ENCODE measurements at places on chromosomes 6 and 20.

DNA sequence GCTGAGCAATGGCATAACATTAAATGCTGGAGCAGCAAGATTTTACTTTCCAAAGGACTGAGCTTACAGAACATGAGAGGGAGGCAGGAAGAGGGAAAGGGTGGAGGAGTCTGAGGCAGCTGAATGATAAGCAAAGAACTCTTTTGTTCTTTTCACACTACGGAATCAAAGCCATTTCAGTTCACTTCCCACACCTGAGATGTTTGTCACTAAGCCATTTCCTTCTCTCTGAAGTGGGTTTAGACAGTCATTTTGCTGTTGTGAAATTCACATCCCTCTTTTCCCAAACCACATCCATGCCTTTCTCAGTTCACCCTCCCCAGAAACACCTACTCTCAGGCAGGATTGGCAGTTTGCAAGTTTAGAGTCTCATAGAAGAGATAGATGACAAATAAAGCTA lies 267.9 kb downstream of the ADGRG6 start:
- no peak for DNase-seq

DNA sequence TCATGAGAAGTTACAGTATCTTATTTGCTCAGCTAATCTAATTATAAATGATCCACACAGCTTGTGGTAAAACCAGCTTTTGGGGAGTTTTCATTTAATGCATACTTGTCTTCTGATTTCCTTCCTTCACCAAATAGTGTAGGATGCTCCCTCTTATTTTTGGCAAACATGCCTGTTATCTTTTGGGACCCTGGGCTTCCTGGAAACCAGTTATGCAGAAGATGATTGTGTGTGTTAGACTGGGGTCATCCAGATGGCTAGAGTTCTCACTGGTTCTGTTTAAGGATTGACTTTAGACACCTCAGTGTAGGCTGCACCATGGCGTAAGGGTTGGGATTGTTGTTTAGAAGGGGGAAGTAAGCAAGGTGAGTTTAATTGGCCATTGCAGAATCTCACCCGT lies 61.3 kb downstream of the PTPN1 start:
- DNase-seq = no peak

GRCh38 chr6:3532296-3532916 lies 75.6 kb upstream of the SLC22A23 start:
- DNase-seq = no peak

DNA sequence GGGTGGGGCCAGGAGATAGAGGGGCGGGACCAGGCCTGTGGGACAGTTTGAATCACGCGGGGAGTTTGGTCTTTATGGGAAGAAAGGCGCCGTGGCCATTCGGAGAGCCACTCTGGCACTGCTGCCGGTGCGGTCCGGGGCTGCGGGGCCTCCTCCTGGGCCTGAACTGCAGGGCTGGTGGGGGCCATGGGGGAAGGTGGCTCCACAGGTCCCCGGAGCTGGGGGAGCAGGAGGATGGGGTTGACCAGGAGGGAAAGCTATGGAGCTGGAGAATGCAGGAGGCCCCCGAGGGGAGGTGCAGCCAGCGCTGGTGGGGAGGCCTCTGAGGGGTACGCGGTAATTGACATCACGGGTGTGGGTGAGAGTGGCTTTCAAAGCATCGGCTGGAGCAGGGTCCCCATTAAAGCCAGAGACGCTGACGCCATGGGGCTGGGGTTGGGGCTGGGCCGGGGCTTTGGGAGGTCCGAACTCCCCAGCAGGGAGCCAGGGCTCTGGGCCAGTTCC lies 1.8 kb upstream of the BHLHE23 start:
- no peak for DNase-seq

DNA sequence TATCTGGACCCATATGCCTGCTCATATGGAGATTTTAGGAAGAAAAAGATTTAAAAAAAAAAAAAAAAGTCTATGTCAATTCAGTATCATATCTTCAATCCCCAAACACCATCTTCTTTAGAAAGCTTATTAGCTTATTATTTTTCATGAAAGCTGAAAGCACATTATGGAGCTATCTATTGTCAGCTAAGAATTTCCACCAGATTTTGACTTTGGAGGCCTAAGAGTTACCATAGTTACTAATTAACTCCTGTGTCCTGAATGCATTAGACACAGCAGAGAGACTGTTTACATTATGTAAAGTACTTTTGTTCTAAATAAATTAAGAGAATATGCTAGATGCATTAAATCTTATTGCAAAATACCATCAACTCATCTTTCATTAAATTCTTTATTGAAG lies 255.5 kb upstream of the NRSN1 start:
- DNase-seq = no peak

DNA sequence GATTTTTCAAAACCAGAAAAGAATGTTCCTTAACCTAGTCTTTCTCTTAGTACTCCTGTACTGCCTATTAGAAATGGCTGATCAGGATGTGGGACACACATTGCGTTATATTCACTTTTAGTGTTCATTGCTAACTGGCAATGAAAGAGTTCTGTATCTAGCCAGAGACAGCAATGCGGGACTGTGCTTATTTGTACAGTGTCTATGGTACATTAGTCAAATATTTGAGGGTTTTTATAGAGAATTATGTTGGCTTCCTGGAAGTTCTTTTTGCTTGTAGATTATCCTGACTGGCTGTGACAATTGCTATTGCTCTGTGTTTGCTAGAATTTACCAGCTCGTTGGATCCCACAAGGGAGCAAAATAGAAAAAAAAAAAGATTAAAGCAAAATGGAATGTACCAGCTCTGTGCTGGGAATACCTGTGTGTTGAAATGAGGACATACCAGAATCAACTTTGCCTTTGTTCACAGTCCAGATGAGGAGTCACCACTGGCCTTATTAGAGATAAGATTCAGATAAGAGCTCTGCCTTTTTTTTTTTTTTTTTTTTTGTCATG lies 22.4 kb upstream of the IFNGR1 start:
- DNase-seq = no peak

GRCh38 chr6:26494117-26494516 lies 6.0 kb upstream of the BTN1A1 start:
- no peak for DNase-seq

- no peak for DNase-seq
Measured at GRCh38 chr6:93327857-93328256, 91.5 kb downstream of the EPHA7 start.

- no peak for DNase-seq
Measured at GRCh38 chr20:64115171-64115911, 8.0 kb upstream of the NPBWR2 start.

GRCh38 chr6:107539409-107539808 lies 49.5 kb downstream of the SOBP start:
- DNase-seq = no peak

DNA sequence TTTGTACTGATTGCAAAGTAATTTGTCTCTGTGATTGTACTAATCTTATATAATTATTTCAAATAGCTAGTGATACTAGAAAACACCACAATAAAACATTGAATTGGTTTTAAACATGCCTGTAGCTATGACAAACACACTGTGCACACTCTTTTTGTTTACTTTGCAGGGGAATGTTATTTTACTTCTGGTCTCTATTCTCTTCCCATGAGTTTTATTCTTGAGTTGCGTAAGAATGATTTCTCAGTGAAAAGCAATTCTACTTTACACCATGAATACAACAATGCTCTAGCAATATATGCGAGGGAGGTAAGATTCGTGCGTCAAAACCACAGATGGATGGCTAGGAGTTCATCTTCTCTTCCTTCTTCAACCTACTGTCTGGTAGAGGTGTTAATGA lies 68.4 kb upstream of the PHACTR1 start:
- no peak for DNase-seq

- DNase-seq = no peak
Measured at GRCh38 chr20:51651921-51652549, 109.5 kb upstream of the NFATC2 start.

DNA sequence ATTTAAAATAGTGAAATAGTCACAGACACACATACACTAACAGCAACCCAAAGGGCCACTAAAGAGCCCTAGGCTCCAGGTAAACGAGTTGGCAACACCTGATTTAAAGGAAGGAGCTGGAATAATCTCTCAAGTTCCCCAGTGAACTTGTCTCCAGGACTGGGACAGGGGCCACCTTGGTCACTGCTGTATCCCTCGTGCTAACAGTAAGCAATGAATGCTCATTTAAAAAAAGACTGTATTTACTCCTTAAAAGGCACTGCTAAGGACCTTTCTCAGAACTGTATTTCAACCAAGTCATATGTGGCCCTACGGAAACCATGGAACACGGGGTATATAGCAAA lies 1.3 kb downstream of the DIDO1 start:
- no peak for DNase-seq

- DNase-seq = no peak
Measured at GRCh38 chr6:32829495-32829894, 9.0 kb downstream of the TAP2 start.

DNA sequence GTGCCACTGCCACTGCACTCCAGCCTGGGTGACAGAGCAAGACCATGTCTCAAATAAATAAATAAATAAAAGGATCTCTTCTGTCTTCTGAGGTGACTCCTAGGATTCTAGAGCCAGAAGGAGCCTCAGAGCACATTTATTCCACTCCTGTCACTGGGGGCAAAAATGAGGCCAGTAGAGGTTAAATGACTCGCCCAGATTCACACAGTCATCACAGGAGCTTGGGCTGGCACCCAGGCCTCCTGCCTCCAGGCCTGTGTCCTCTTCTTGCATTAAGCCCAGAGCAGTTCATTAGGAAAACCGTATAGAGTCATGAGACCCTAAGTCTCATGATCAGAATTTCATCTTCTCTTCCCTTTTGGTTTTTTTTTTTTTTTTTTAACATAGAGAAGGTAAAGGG lies 243.3 kb downstream of the NRN1 start:
- no peak for DNase-seq

- DNase-seq = no peak
Measured at GRCh38 chr20:57667924-57668782, 41.7 kb downstream of the PMEPA1 start.

DNA sequence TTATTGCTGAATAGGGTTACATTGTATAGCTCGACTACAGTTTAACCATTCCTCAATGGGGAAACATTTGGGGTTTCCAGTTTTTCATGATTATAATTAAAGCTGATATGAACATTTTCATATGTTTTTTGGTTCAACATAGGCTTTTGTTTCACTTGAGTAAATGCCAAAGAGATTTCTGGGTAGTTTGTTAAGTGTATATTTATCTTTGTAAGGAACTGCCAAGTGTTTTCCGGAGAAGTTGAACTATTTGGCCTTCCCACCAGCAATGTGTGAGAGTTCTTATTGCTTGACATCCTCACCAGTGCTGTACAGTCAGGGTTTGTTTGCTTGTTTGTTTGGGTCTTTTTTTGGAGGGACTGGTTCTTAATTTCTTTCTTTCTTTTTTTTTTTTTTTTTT lies 83.7 kb upstream of the RALY start:
- DNase-seq = no peak

DNA sequence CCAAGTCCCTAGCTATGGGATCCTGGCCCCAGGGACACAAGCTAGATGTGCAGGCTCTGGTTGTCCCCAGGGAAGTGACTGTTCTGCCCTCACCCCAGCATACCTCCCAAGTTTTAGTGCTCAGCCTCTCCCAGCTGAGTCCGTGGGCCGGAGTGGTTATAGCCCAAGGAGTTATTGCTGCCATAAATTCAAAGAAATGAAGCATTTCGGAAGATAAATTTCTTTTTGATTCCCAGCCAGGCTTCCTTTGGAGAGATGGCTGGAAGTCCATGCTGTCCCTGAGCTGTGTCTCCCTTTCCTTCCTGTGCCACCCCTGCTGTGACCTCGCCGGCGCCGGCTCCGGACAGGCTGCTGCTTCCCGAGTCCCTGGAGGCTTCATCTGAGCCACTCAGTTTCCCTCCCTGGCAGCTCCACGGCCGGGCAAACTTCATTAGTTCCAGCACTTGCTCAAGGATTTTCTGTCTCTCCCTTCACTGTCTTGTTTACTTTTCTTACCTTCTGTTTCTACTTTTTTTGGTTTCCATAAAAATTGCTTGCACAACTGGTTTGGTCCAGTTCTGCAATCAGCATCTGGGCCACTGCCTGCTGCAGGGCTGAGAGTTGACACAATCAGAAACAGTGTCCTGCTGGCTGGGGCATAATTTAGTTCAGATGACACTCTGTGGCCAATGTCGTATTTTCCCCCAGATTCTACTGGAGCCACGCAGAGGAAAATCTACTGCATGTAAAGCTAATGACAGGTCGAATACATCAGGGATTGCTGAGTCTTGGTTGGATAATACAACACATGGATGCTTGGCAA lies 225.5 kb downstream of the SYNDIG1 start:
- no peak for DNase-seq

GRCh38 chr6:37673436-37673835 lies 24.2 kb downstream of the MDGA1 start:
- no peak for DNase-seq
